ENCODE measurements at places on chromosomes 13 and 19.

DNA sequence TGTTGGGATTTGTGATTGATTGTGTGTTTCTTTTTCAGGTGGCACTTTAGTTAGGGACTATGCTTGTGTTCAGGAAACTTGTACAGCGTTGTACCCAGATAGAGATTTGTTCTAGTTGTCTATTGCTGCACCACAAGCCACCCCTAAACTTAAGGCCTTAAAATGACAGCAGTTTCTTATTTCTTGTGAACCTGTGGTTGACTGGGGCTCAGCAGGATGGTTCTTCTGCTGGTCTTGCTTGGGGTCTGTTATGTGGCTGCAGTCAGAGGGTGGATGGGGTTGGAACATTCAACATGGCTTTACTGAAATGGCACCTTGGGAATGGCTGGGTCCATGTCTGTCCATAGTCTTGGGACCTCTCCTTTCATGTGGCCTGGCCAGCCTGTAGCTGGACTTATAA, 28.3 kb downstream of the SIPA1L3 start:
- no peak for DNase-seq

- DNase-seq = no peak
These were observed 3.0 kb downstream of the KLF12 start for GRCh38 chr13:74131227-74131626.

DNA sequence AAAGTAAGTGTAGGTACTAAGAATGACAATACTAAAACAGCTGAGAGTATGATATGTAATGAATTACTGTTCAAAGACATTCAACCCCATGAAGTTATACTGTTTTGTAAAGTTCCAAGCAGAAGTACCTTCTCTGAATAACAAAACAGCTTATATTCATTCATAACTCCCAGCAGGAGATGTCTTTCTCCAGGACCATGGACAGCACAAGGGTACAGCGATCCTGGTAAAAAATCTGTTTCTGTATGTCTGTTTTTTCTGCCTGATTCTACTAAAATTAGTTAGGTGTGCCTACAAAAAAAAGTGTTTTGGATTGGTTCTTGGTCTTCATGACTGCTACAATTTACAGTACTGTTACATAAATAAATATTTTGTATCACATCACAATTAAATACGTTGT, 172.5 kb upstream of the SLITRK5 start:
- DNase-seq = no peak

- DNase-seq = peak; percentile 78
These were observed 3.5 kb downstream of the RASA3 start for GRCh38 chr13:114128624-114129522.

- DNase-seq = no peak
These were observed 44.6 kb upstream of the GPR183 start for GRCh38 chr13:99351772-99352171.

GRCh38 chr19:28966737-28967399, 246.1 kb downstream of the UQCRFS1 start:
- peak; percentile 28 for DNase-seq

- no peak for DNase-seq
These were observed 386.8 kb downstream of the SLITRK6 start for GRCh38 chr13:85412448-85412847.

DNA sequence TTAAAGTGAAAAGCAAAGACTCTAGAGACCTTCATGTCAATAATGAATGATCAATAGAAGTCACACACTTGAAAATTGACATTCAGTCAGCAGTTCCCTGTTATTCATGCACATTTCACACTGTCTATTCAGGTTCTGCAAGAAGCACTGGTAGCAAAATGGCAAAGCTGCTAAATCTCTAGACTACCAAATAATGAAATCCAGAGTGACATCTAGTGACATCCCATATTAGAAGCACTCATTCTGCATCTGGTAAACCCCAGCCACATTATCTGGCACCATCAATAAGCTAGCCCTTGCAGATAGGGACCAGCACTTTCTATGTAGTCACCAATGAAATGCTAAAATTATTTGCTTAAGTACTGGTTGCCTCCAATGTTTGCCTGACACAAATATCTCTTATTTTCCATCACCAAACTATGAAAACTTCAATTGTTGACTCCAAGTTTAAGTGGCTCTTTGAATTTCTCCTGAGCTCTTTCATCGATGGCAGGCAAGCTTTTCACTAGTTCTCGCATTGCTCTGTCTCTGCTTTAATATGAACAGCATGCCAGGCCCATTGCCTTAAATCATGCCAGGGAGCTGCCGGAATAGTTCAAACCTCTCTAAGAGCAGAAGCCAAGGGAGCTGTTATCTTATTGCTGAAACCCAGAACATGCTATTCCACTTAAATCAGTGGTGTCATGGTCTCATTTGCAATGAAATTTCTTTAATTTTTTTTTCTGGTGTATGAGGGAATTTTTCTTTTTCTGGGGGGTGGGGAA, 409.9 kb downstream of the MZT1 start:
- DNase-seq = no peak

GRCh38 chr19:46840498-46840942, 10.1 kb downstream of the AP2S1 start:
- no peak for DNase-seq

GRCh38 chr19:54662730-54663129, at the start of gene LILRB4:
Gene LILRB4, plus strand, starts transcription at chr19:54662985. Its CDS starts 49 bp downstream, at chr19:54663034.
- DNase-seq = no peak

GRCh38 chr13:34883396-34883795, 58.7 kb upstream of the NBEA start:
- no peak for DNase-seq

DNA sequence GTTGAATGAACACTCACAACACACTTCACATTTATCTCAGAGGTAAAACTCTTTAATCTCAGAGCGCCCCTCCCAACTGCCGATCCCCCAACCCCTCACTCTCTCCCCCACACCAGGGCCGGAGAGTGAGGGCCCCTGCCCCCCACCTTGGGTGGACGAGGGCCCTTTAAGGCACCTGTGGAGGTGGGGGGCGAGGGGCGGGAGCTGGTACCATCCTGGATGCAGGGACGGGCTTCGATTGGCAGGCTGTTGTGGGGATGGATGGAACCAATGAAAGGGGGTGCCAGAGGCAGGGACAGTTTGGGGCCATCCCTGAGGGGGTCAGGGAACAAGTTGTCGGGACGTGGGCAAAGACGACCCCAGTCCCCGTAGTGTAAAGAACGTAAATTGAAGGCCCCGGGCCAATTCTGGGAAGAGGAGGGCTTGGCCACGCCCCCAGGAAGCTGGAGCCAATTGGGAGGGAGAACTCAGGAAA, 1.7 kb upstream of the PNKP start:
- DNase-seq = no peak
